ENCODE measurements at places on chromosomes 6 and 20.

DNA sequence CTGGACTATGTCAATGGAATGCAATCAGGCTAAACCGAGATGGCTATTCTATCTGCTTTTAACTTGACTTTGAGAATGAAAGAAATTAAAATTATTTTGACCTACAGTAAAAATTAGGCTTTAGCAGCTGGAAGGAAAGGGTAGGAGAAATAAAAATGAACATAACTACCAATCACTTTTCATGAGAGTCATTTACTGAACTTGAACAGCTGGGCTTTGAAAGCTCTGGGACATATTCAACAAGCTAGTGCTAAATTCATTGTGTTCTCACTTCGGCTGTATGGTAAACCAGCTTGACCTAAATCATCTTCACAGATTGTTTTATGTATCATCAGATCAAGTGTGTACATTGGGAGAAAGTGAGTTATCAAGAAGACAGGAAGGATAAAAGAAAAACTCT is 161.5 kb upstream of the STXBP5 start:
- no peak for DNase-seq

DNA sequence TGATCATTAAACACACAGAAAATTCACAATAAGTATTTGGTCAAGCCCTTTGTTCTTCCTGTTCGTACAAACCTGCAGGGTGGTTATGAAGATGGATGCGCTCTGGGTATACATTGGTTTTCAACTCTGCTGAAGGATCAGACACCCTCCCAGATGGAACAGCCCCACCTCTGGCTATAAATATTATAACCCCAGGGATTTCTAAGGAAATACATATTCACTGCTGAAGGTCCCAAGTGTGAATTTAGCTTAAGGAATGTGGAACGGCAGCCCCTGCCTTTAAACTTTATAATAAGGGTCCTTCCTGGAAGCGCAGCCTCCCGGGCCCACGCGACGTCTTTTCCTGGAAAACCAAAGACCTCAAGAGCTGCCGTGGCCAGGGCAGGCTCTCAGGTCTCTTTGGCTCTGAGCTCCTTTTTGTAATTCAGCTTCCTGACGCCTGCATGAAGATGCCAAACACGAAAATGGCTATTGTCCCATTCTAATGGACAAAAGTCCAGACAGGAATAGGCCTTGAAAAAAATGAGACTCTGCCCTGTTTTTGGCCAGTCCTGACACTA is 172.4 kb upstream of the SSTR4 start:
- DNase-seq = no peak

DNA sequence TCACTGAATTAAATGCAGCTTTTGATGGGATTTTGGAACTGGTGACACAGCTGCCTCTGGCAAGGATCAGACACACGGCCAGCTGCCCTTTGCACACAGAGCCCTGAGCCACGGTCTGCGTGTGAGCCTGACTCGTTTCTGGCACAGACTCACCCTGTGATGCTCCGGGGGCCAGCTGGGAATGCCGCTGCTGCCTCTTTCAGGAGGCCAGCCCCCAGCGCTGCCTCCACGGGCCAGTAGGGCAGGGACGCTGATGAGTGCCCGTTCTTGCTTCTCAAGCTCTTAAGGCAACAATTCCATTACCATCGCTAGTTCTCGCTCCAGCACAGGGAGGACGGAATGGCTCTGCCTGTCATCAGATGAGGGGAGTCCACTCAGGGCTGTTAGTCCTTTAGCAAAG is 61.6 kb downstream of the IRF4 start:
- DNase-seq = no peak

- DNase-seq = no peak
Observed at GRCh38 chr6:164266851-164267250, 852.3 kb downstream of the QKI start.

- DNase-seq = no peak
Observed at GRCh38 chr20:63080811-63081210, 74.0 kb upstream of the BHLHE23 start.

- no peak for DNase-seq
Observed at GRCh38 chr6:48472091-48472490, 361.1 kb upstream of the PTCHD4 start.

- no peak for DNase-seq
Observed at GRCh38 chr20:45630371-45630770, 713 bp downstream of the WFDC9 start.

GRCh38 chr20:7714549-7714948 is 225.7 kb downstream of the HAO1 start:
- no peak for DNase-seq

DNA sequence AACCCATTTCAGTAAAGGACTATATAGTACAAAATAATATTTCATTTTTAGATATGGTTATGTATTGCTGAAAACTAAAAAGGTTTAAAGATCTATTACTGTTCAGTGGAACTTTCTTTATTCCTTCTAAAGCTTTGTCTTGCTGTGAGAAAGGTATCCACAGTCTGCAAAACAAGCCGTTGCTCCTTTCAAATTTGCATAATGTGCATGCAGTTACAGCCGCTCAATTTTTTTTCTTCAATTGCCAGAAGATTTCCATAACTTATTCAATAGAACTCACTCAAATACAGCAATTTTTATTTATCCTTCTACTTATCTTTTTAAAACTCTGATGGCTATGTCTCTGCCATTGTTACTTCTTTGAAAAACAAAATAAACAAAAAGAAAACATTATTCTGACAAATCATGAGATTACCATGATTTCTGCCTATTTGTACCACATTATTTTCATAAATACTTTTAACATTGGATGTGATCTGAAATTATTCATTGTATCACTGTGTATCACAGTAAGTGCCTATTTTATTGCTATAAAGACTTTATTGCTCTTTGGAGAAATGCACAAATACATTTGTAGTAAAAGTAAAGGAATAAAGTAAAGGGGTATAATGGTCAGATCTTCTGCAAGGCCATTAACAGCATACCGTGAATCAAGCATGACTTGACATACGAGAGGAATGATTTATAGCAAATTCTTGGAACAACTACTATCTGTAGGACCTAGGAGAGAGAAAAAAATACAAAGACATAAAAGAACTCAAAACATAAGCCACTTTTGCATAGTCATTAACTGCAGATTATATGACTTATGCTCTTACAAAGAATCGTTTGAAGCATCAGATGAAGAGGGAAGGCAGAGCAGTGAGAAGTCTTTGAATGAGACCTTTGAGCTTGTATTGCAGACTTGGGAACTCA is 29.6 kb upstream of the HBS1L start:
- DNase-seq = no peak

DNA sequence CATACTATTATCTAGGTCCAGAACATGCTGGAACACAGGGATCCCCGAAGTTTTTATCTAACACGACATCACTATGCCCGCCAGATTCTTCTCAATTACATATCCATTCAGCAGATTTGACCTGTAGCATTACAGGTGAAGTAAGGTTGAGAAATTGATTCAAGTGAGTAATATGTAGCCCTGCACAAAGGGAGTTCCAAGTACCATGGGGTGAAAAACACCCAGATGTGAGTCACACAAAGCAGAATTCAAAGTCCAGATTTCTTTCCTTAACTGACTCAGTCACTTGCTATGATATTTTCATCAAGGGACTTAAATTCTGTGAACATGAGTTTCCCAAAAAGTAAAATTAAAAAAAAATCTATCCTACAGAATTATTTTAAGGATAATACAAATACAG is 655.4 kb upstream of the PTCHD4 start:
- no peak for DNase-seq

DNA sequence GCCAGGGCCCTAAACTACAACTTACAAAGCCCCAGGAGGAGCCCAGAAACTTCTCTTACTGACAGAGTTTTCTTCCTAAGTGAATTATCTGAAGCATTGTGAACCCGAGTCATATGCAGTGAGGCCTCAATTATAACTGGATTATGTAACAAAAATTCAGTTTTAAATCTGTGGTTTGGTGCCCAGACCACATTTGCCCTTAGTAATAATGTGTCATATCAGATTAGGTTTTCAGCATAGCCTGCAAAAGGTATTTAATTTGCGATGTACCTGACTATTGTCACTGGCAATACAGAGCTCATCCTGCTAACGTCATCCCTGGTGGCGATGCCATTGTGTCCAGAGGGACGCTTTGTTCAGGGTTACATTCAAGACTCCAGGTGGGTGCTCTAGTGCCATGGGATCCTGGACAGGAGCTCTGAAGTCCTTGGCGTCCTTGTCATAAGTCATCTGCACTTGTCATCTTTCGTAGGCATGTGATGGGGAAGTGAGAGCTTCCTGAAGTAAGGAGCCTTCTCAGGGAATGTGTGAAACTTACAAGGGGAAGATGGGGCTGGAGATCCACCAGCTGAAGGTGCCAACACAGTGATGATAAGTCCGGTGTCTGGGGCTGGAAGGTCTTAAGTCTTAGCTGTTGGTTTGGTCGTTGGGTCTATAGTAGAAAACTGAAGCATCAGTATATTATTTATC is 65.1 kb downstream of the HIVEP1 start:
- DNase-seq = no peak

DNA sequence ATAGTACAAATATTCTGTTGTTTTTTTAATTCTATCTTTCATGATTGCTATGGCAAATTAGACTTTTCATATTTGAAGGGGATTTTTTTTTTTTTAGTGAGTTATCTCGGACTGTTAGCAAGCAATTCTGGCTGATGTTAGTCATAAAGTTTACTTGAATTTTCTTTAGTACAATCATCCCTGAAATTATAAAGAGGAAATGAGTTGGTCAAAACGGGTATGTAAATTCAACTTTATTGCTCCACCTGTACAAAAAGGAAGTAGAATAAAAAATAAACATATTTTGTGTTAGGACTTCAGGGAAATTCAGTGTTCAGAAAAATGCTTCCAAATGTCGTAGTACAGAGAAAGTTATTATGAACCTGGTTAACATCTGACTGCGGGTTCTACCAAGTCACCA is 40.3 kb downstream of the PPP1R14C start:
- no peak for DNase-seq

GRCh38 chr6:165220045-165220444 is 89.4 kb downstream of the C6orf118 start:
- no peak for DNase-seq

GRCh38 chr6:40409716-40410397 is 177.3 kb downstream of the LRFN2 start:
- DNase-seq = no peak

DNA sequence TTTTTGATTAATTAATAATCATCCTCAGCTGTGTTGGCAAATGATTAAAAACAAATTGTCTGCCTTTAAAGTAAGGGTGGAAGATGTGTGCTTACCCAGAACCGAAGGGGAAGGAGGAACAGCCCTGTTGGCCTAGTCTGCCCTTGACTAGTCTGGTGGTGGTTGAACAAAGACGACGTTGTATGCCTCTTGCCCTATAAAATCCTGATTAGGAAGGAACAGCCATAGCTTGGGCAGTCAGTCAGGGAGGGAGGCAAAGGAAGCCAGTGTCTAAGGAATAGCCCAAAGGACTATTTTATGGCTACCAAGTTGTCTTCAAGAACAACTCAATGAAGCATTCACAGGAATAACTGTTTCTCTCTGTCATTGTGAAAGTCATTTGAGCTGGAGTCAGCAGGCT is 70.7 kb downstream of the PRDM1 start:
- no peak for DNase-seq

DNA sequence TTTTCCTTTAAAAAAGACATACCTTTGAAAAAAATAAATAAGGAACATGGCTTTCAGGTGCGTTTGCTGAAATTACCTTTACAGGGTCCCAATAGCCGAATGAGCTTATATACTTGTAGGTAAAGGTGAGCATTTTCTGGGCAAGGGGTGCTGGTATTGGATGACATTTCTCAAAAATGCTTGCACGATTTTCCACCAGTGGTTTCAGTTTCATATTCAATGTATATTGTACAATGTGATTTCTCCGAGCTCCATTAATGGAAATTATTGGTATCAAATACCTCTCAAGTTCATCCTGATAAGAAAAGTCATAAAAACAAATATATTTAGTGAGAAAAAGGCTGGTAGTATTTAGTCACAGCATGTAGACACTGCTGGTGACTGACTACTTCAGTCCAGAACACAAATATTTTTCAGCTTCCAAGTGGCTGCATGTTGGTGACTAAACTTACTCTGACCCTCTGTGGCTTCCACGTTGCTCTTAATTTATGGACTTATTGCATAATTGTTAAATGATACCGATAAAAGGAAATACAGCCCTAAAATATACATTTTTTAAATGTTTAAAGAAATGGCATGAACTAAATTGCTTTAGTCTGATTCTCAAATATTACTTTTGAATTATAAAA is 32.9 kb upstream of the ZBTB24 start:
- DNase-seq = no peak

Measured in central memory CD4-positive, alpha-beta T cell (primary cell).